ENCODE measurements at places on chromosomes 12 and 14. TPM values are rescaled to one million over a fixed set of nuclear protein-coding genes. Genes with fewer than 3 reads are reported as not detected.

- no peak for DNase-seq
Measured at GRCh38 chr12:107490010-107490409, 195.6 kb upstream of the PWP1 start.

SYNDIG1L gene
- not detected for total RNA-seq

GRCh38 chr12:105590571-105590970, 260.1 kb downstream of the C12orf75 start:
- no peak for DNase-seq

DNA sequence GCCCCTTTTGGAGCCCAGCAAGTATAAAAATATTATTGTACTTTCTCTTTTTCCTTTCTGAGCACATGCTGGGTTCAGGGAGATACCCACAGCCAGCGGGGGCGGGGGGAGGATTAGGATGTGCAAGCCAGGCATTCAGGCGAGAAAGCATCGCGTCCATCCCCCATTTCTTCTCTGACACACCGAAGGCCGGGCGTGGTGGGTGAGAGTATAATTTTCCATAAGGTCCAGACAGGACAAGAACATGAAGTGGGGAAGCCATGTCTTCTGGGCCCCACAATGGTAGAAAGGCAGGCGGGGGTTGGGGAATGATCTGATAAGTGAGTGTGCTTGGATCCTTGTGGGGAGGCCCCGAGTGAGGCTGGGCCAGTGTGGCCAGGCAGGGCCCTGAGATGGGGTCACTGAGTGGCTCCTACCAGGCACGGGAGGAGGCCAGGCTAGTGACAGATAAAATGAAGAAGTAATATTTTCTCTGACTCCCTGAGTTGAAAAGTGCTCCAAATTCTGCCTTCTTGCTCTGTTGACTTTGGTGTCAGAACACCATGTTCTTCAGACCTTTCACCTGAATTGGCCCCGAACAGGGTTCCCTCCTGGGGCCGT, 10.7 kb upstream of the LRTM2 start:
- DNase-seq = no peak

- DNase-seq = no peak
Measured at GRCh38 chr12:124248941-124249825, 45.7 kb upstream of the RFLNA start.

Measured in heart left ventricle (tissue), 16 donors.